ENCODE measurements at places on chromosomes 6 and 20.

- peak; percentile 9 for DNase-seq
Measured at GRCh38 chr6:117483645-117484016, 1.2 kb downstream of the DCBLD1 start.

DNA sequence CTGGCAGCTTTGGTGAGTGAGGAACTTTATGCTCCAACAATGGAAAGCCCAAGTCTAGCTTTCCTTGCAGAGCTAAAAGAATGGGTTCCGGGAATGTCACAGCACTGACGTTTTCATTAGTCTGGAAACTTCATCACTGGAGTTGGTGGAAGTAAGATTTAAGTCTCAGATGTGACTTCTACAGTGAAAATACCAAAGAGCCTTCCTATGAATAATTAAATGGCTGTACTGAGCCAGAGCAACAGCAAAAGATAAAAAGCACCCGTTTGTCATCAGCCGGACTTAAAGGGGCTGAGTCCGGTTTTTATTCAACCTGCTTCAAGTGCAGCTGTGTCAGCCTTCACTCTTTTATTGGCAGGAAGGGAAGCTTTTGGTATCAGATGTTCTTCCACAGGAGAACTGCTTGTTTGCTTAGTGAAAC, 46.5 kb upstream of the SHLD1 start:
- DNase-seq, result no peak

DNA sequence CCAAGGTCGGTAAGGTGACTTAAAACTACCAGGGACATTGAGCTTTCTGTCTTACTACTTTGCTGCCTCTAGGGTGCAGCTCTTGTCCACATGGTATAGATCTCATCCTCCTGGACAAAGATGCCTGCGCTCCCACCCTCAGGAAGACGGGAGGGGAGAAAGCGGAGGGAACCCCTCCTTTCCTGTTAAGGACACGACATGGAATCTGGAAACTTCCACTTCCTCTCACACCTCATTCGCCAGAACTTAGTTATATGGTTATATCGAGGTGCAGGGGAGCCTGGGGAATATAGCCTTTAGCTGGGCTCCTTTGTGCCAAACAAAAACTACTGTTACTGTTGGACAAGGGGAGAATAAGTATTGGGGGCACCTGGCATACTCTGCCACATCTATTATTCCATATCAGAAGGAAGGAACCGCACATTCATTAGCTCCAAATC, 224.3 kb upstream of the TSHZ2 start:
- no peak for DNase-seq

DNA sequence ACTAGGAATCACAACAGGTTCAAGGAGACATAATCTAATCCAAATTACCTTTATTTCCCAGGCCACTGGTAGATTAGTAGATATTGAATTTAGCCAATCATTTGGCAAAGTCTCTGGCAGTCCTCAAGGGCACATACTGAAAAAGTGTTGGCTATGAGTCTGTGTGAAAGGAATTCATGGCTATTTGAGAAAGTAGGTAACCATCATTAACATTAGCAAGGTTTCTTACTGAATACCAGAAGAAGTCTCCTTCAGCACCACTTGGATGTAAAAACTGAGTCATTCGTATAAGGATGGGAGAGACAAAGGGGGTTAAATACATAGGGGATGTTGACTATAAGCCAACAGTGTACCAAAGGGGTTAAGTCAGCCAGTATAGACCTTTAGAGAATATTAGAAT, 36.7 kb downstream of the AGPAT4 start:
- no peak for DNase-seq

- DNase-seq, result no peak
Measured at GRCh38 chr6:68013780-68014515, 621.1 kb upstream of the ADGRB3 start.

DNA sequence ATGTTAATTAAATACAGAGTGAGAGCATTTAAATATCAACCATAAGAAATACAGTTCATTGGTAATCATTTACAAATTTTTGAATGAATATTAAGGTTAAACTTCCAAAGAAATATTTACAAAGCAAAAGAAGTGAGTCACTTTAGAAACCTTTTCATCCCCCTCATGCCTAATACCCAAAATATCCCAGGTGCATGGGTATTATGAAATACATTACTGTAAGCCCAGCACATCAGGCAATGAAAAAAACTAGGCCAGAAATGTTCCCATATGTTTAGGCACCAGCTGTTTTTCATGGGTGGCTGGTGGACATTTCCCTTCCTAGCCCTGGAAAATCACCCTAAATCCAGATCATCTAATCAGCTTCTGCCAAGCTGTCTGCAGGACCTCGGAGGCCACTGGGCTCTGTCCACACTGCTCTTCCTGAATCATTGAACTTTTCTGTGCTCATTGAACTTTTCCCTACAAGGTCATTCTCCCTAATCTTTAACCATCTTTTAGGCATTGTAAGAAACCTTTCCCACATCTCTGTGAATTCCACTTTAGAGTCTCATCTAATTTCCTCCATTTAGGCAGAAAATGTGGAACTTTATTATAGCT, 145.3 kb upstream of the STXBP5 start:
- DNase-seq, result no peak

- DNase-seq, result no peak
Measured at GRCh38 chr20:24950128-24950835, 1.2 kb downstream of the CST7 start.

GRCh38 chr6:105618247-105618646, 215.4 kb upstream of the PREP start:
- DNase-seq, result no peak

- DNase-seq, result no peak
Measured at GRCh38 chr6:161227004-161227960, 46.6 kb downstream of the AGPAT4 start.

DNA sequence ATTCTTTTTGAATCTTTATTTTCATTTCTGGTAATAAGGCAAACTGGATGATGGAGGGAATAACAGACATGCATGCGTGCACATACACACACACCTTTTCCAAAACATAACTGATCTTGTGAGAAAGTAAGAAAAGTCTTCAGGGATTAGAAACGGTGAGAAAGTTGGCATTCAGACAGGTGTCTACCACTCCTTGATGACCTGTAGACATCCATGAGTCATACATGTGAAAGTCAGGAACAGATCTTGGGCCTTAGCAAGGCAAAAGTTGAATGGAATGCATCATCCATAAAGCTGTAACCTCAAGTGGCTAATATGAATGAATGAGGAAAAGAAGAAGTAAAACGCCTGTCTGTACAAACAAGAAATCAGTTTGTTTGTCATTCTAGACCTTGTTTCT, 97.3 kb downstream of the GRIK2 start:
- no peak for DNase-seq

DNA sequence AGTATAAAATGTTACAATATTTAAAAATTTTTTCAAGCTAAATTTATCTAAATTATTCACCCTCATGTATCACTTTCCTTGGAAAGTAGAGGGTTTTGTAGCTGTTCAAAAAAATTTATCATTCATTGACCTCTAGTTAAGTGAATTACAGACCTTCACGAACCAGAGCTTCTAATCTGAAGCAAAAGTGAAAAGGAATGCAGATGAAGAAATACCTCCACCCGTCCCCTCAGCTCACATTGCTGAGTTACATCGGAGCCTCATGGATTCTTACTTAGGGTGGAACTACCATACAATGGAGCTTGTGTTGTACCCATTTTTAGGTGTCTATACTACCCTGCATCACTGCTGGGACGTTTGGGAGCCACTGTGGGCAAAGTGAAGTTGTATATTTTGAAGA, 146.2 kb upstream of the NEDD9 start:
- no peak for DNase-seq

GRCh38 chr20:35192118-35192872, 20.4 kb downstream of the PROCR start:
- DNase-seq, result no peak

- DNase-seq, result no peak
Measured at GRCh38 chr6:130676077-130676772, 151.0 kb upstream of the SMLR1 start.

GRCh38 chr6:23170049-23170448, 600.7 kb downstream of the HDGFL1 start:
- no peak for DNase-seq

DNA sequence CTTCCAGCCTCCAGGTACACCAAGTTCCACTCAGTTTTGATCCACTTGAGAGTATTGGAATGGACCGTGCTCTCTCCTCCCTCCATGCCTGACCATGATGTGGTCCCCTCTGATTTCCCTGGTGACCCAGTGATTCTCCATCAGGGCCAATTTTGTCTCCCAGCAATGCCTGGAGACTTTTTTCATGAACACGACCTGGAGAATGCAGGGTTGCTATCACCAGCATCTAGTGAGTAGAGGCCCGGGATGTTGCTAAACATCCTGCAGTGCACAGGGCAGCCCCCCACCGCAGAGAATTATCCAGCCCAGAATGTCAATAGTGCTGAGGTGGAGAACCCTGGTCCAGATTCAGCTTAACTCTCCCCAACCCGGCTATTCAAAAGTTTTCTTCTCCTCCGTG, 134.0 kb upstream of the RREB1 start:
- DNase-seq, result no peak

- DNase-seq, result no peak
Measured at GRCh38 chr6:120112980-120113379, 763.4 kb upstream of the MAN1A1 start.

GRCh38 chr6:139508023-139508422, 133.6 kb upstream of the CITED2 start:
- no peak for DNase-seq
